ENCODE measurements at places on chromosomes 7 and 10. TPM values are rescaled to one million over a fixed set of nuclear protein-coding genes. Genes with fewer than 3 reads are reported as not detected.
A peak's percentile ranks its signal among the peaks of the same experiment; 100 is the strongest.

The GSAP gene
- 35.7 TPM for total RNA-seq

GRCh38 chr7:46955531-46955930 is 626.4 kb downstream of the TNS3 start:
- no peak for DNase-seq

- no peak for DNase-seq
Measured at GRCh38 chr10:110529596-110530011, 31.9 kb downstream of the DUSP5 start.

GRCh38 chr7:69450456-69450855 is 147.8 kb upstream of the AUTS2 start:
- DNase-seq, result no peak

DNA sequence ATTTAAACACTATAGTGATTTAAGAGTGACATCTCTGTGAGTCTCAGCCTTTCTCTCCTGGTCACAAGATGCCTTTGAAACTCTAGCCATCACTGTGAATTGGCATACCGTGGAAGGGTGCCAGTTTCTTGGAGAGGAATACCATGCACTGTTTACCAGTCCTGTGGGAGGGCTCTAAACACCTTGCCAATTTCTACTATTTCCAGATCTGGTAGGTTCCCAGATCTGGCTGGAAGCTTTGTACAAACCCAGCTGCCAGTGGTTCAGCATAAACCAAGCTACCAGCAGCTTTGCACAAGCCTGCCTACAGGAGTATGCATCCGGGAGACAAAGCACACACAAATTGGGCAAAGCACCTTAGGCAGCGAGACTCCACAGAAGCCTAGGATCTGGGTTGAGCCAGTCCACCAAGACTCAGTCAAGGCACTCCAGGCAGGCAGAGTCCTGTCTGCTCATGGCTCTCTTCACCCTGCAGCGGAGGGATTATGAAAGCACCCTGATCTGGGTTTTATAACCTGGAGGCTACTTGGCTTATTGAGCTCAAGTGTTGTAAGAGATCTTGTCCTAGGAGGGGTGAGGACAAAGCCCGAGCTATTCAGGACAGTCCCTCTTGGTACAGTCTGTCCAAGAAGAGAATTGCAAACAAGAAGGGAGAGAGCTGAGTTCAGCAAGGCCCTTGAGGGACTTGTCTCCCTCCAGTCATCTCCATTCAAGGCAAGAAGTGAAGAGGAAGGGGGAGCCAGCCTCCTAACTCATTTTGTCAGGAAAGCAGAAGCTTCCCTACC is 23.6 kb downstream of the MCM10 start:
- peak; percentile 62 for DNase-seq

- DNase-seq, result no peak
Measured at GRCh38 chr7:30790356-30790755, 19.1 kb downstream of the MINDY4 start.

DNA sequence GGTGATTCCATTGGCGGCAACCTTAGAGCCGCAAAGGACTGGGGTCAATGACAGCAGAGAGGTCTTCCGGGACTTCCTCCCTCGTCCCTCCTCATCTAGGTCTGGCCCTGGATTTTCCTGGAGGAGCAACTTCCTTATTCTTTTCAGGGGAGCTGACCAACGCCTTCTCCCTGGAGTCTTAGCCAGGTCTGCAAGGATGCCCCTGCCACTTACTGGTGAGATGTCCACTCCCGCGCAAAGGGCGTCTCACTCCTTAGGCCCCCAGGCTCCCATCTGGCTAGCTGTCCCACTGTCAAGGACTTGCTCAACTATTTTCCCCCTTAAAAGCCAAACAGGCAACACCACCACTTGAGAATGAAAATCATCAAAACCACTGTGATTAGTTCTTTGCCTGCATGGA is 42.0 kb upstream of the NMT2 start:
- no peak for DNase-seq

All from breast epithelium (tissue), 4 donors.